ENCODE measurements at places on chromosomes 12 and 14.

DNA sequence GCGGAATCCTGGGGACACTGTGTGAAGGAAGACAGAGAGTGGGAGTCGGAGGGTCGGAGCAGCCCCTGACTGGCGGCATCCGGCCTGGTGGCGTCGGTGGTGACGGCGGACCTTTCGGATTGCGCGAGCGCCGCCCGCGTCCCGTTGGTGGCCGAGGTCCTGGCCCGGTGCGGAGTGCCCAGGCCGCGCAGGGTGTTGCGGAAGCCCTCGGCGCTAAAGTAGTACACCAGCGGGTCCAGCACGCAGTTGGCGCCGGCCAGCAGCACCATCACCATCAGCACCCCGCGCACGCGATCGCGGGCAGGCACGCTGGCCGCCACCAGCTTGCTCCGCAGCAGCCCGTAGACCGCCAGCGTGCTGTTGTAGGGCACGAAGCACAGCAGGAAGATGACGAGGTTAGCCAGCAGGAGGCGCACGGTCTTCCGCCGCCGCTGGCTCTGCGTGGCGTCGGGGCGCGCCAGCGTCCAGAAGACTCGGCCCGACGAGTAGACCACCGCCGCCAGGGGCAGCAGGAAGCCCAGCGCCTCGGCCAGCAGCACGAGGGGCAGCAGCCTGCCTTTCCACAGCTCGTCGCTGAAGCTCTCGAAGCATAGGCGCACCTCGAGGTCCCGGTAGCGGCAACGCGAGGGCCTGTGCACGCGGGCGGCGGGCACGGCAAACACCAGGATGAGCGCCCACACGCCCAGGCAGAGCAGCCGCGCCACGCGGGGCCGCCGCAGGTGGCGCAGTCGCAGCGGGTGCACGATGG lies 13.1 kb upstream of the CHD4 start:
- DNase-seq, result no peak

- DNase-seq, result no peak
Measured at GRCh38 chr12:49956663-49957569, 4.8 kb upstream of the AQP5 start.

- no peak for DNase-seq
Measured at GRCh38 chr12:100716945-100717732, 77.4 kb upstream of the ANO4 start.

GRCh38 chr14:38758661-38759060 lies 344.4 kb downstream of the SEC23A start:
- DNase-seq, result no peak

DNA sequence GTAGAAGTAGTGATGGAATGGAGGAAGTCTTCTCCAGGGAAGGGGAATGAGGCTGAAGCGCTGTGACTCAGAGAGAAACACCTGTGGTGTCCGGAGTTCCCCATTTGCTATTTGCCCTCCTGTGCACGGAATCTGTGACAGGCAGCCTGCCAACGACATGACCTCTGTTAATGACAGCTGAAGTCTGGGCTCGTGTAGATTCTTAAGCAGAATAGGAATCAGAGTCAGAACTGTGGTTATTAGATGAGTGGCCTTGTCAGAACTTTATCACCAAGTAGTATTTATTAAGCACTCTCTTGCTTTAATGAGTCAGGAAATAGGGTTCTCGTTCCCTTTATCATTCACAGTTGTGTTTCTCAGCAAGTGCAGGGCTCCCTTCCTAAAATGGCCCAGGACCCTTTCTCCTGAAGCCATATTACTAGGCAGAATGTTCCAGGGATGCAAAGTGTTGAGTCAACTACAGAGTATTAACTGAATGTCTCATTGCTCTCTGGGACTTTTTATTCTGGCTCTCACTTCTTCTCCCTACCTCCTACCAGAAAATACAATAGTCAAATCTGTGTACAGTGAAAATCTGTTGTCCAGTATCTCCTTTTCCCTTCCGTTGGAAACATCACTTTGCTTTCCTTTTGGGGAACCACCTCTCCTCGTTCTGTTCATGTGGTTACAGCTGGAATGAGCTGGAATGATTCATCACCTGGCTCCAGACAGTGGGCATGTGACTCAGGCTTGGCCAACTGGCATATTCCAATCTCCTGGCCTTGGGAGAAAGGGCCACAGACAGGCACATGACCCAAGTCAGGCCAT lies 77.8 kb upstream of the MAX start:
- no peak for DNase-seq

DNA sequence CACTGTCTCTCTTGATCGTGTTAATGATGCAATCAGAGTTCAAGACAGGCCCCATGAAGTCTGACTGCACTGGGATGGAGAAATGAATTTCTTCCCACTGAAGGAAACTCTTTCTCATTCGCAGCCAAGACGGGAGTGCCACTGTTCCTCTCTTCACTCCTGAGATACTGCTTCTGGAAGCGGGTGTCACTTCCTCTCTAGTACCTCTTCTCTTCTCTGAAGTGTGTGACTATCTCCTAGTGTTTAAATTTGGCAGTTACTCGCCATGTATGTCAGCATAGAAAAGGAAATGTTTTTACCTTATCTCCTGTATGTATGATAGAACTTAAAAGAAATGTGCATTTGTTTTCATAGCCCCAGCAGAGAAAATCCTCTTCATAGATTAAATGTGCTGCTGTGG lies 215.2 kb downstream of the ANO6 start:
- no peak for DNase-seq

- no peak for DNase-seq
Measured at GRCh38 chr14:34538871-34539406, 562 bp downstream of the EAPP start.

GRCh38 chr12:119183942-119184695 lies 5.4 kb downstream of the HSPB8 start:
- no peak for DNase-seq

DNA sequence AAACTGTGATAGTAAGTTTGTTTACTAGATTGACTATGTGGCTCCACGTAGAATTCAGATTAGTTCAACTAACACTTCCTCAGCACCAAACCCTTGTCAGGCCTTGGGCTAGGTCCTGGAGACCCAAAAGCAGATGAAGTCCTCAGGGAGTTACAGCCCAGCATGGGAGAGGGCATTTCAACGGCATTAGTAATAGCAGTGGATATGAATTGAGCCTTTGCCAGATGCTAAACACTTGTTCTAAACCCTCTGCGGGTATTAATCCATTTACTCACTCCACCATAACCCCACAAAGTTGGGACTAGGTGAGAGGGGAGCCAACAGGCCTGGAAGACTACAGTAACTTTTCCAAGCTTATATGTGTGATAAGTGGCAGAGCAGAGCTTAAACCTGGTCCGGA lies 714.6 kb downstream of the DIO2 start:
- no peak for DNase-seq

DNA sequence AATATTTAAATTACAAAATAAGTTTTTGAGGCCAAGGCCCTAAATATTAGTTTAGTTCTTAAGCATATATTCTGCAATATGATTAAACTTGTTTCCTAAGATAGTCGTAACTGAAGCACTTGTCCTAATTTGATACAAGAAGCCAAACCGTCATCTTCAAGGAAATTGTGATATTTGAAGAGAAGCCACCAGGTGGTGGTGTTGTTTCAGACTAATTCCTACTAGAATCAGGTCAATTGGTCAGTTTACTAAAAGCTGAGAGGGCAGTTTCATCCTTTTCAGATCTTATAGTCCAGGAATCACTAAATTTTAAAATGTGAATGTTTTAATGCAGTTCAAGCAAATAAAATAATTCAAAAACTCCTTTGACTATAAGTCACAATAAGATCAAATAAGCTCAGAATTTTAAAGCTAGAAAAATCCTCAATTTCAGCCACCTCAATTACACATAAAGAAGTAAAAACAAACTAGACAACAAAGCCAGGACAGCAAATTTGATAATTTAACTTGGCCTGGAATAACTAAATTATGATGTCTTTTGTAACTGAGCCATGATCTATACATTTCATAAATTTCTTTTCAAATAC lies 7.1 kb upstream of the ARL1 start:
- DNase-seq, result no peak

- DNase-seq, result no peak
Measured at GRCh38 chr12:105850103-105850968, 288.4 kb downstream of the NUAK1 start.
